ENCODE measurements at places on chromosomes 1 and 21. TPM values are rescaled to one million over a fixed set of nuclear protein-coding genes. Genes with fewer than 3 reads are reported as not detected.

DNA sequence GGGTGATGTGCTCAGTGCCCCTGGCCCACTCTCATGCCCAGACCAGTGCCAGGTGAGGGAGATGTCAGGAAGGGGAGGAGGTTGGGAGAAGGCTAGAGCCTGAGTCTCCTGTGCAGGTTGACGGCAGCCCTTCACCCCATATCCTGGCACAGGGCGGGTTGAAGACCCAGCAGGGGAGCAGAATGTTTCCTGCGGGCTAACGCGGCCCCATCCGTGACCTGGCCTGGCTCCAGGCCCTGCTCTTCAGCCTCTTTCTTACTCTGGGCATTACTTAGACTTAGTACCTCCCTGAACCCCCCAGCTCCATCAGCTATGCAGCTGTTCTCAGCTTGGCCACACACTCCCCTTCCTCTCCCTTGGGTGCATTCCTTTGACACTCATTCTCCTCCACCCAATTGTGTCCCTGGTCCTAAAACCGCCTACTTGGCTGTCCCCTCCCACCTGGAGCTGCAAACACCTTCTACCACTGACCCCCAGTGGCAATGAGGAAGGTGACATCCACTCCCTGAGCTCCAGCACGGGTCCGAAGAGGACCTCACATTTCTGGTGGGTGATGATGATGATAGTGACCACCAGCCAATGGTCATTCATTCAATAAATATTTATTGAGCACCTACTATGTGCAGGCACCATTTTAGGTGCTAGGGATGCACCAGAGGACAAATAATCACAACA lies 179.0 kb downstream of the PTPRU start:
- no peaks in the 10 kb centered on the region for H3K27me3 ChIP-seq
- H3K36me3 ChIP-seq = no peaks in the 10 kb centered on the region
- no peak overlapping the region for H3K27ac ChIP-seq

DNA sequence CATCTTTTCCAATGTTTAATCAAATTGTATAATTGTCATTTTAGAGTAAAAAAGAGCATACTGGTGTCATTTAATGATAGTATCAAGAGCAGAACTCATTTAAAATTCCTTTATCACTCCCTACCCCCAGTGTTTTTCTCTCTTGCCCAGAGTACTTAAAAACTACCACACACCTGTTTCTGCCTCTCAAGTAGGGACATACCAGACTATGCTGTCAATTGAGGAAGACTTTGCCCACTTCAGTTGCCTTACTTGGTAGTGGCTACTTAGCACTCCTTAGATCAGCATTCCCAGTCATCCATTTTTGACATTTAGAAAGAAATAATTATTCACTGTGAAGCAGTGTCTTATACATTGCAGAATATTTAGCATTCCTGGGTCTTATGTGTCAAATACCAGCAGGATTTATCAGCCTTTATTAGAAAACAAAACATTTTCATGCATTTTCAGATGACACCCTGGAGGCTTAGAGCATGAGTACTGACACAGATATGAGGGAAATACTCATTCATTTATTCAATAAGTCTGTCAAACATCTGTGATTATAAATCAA lies 127.5 kb upstream of the RGS1 start:
- H3K4me3 ChIP-seq = no peak overlapping the region
- H3K36me3 ChIP-seq = no peaks in the 10 kb centered on the region
- H3K27ac ChIP-seq = no peak overlapping the region
- DNase-seq = no peak
- no peaks in the 10 kb centered on the region for H3K27me3 ChIP-seq
- no peaks in the 10 kb centered on the region for H3K4me1 ChIP-seq

GRCh38 chr1:199918196-199918769 lies 109.2 kb upstream of the NR5A2 start:
- H3K27ac ChIP-seq = no peak overlapping the region
- no peak overlapping the region for H3K4me3 ChIP-seq
- H3K4me1 ChIP-seq = no peaks in the 10 kb centered on the region
- no peaks in the 10 kb centered on the region for H3K36me3 ChIP-seq
- no peaks in the 10 kb centered on the region for H3K27me3 ChIP-seq

GRCh38 chr1:29664711-29665110 lies 428.4 kb downstream of the PTPRU start:
- H3K4me3 ChIP-seq = no peak overlapping the region
- no peaks in the 10 kb centered on the region for H3K36me3 ChIP-seq
- no peaks in the 10 kb centered on the region for H3K4me1 ChIP-seq
- H3K27ac ChIP-seq = no peak overlapping the region

Gene INAVA
- total RNA-seq = 48.8 TPM

- H3K4me1 ChIP-seq = no peaks in the 10 kb centered on the region
- no peaks in the 10 kb centered on the region for H3K27me3 ChIP-seq
- H3K36me3 ChIP-seq = peaks cover 4% of the 10 kb centered on the region
- H3K27ac ChIP-seq = peak overlapping the region; percentile 21
Observed at GRCh38 chr1:8539683-8540082, 221.8 kb downstream of the SLC45A1 start.

- H3K27me3 ChIP-seq = no peaks in the 10 kb centered on the region
- no peak overlapping the region for H3K4me3 ChIP-seq
- peaks cover 4% of the 10 kb centered on the region for H3K4me1 ChIP-seq
- no peak for DNase-seq
- H3K36me3 ChIP-seq = no peaks in the 10 kb centered on the region
Observed at GRCh38 chr1:148328884-148329283, 154.2 kb downstream of the PPIAL4G start.

DNA sequence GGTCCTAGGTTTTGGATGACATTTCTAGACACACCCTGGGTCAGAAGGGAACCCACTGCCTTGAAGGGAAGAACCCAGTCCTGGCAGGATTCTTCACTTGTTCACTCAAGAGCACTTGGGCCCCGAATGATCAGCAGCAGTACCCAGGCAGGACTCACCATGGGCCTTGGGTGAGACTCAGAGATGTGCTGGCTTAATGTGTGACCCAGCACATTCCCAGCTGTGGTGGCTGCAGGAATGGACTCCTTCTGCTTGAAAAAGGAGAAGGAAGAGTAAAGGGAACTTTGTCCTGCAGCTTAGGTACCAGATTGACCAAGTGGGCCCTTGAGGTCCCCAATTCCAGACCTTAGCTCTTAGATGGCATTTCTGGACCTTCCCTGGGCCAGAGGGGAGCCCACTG lies 12.3 kb upstream of the SMAP2 start:
- H3K27me3 ChIP-seq = no peaks in the 10 kb centered on the region
- no peak overlapping the region for H3K27ac ChIP-seq
- H3K36me3 ChIP-seq = no peaks in the 10 kb centered on the region
- DNase-seq = no peak
- no peak overlapping the region for H3K4me3 ChIP-seq

Gene FCRL6
- 1.4 TPM for total RNA-seq

DNA sequence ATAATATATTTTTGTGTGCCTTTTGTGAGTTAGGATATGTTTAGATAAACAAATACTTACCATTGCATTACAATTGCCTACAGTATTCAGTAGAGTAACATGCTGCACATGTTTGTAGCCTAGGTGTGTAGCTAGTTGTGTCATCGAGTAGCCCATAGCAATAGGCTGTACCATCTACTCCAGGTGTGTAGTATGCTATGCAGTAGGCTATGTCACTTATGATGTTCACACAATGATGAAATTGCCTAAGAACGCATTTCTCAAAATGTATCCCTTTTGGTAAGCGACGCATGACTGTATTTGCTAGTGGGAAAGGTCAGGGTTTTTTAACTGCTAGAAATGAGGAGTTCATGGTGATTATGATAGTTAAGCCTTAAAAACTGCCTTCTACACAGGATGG lies 30.0 kb upstream of the B3GALT5 start:
- no peak for DNase-seq
- H3K36me3 ChIP-seq = no peaks in the 10 kb centered on the region
- H3K27me3 ChIP-seq = no peaks in the 10 kb centered on the region
- H3K4me3 ChIP-seq = no peak overlapping the region
- H3K27ac ChIP-seq = no peak overlapping the region

DNA sequence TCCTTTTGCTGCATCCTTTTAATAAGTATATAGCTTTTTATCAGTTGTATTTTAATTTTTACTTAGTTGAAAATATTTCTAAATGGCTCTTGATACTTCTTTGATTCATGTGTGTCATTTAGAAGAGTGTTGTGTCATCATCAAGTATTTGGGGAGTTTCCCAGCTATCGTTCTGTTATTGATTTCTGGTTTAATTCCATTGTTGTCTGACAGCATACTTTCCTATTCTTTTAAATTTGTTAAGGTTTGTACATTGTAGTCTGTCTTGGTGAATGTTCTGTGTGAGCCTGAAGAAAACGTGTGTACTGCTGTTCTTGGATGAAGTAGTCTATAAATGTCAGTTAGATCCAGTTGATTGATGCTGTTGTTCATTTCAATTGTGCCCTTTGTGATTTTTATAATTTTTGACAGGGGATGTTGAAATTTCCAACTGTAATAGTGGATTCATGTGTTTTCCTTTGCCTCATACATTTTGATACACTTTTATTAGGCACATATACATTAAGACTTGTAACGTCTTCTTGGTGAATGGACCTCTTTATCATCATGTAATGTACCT lies 24.8 kb downstream of the SDCCAG8 start:
- no peaks in the 10 kb centered on the region for H3K4me1 ChIP-seq
- no peak overlapping the region for H3K4me3 ChIP-seq
- H3K27ac ChIP-seq = no peak overlapping the region
- no peaks in the 10 kb centered on the region for H3K36me3 ChIP-seq
- no peak for DNase-seq

Gene PERM1
- 0.25 TPM for total RNA-seq

DNA sequence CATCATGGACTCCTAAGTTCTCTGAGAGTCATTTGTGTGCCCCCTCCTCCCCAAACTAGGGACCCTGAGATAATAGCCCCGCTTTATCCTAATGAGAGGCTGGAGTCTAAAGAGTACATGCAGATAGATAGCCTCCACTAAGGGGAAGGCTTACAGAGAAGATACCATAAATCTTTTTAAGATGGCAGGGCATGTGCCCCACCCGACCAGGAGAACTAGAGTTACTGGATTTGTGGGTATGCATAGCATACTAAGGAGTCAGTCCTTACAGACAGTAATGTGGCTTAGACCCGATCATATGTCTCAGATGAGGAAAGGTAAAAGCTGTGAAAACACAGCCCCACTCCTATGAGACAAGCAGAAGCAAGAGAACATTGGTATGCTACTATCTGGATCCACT lies 25.7 kb upstream of the PKN2 start:
- DNase-seq = no peak
- peaks cover 10% of the 10 kb centered on the region for H3K4me1 ChIP-seq
- no peaks in the 10 kb centered on the region for H3K36me3 ChIP-seq
- H3K27me3 ChIP-seq = no peaks in the 10 kb centered on the region
- no peak overlapping the region for H3K27ac ChIP-seq

GRCh38 chr1:19251305-19252196 lies at the start of the genes EMC1 and MRTO4:
TSS of gene EMC1 (minus strand) at chr1:19251524. CDS start at chr1:19251509, 15 bp downstream.
TSS of gene MRTO4 (plus strand) at chr1:19251805. CDS start at chr1:19251836, 31 bp downstream.
- peaks cover 4% of the 10 kb centered on the region for H3K4me1 ChIP-seq
- H3K27me3 ChIP-seq = no peaks in the 10 kb centered on the region
- peak within 1 kb of the TSS; percentile 99 for H3K27ac ChIP-seq
- H3K4me3 ChIP-seq = peak within 1 kb of the TSS; percentile 100
- peak; percentile 90 for DNase-seq
- H3K36me3 ChIP-seq = peaks cover 4% of the 10 kb centered on the region

Gene KTI12
- 8.5 TPM for total RNA-seq

DNA sequence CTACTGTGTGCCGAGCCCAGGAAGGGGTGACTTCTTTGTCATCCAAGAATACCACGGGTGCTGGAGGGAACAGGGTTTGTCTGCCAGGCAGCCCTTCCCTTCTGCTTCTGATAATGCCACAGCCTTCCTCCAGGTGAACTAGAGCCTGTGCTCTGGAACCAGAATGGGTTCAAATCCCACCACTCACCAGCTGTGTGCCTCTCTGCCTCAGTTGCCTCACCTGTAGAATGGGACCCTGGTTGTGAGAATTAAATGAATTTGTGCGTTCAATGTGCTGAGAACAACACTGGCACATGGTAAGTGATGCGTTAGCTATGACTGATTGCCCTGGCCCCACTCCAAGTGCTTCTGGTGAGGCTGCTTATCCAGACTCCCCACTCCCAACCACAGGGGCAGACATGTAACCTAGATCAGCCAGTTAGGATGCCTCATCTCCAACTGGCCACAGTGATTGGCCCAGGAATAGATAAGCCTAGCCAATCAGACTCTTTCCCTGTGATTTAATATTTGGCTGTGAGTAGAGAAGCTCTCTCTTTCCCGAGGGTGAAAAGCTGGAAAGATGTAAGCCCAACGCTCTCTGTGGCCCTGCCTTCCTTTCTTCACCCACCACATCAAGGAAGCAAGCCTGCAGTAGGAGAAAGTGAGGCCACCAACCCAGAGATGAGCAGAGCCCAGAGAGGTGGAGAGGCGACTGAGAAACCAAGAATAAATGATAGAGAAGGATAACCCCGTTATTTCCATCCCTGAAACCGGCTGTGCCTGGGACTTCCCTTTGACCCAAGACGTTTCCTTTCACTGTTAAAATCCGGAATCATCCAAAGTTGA lies 20.8 kb upstream of the LAPTM5 start:
- H3K4me1 ChIP-seq = peaks cover 5% of the 10 kb centered on the region
- H3K4me3 ChIP-seq = no peak overlapping the region
- no peaks in the 10 kb centered on the region for H3K36me3 ChIP-seq

Gene SLC45A3
- total RNA-seq = 7.2 TPM

Gene BATF3
- total RNA-seq = 6.5 TPM

Gene IFNGR2
- 68.3 TPM for total RNA-seq

Gene DNALI1
- 34.8 TPM for total RNA-seq

DNA sequence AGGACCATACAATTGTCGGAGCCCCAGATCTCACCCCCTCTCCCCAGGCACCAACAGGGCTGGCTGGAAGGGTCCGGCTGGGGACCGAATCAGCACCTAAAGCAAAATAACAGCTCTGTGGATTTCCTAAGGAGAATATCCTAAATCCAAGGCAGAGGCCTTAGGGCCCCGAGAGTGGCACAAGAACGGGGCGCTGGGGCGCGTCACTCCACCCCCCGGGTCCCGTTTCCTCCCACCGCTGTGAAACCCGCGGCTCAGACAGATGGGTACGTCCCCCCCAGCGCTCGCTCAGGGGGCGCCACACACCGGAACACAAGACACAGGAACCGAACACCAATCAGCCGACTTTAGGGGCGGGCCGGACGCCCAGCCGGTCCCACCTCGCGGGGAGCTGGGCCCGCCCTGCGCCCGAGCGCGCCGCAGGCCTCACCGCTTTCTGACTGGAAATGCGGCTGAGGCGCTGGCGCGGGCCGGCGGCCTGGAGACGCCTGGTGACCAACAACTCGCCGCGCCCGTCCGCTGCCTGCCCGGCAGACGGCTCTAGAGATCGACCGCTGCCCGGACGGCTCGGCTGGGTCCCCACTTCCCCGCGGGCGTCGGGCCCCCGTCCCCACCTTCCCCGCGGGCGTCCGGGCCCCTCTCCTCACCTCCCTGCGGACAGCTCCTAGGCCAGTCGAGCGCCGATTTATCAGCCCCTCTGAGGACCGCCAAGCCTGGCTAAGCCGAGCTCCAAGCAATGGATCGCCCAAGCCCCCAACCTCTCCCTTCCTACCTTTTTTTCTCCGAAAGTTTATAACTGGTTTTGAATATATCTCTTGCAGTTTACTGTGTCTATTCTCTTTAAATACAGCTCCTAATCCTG lies at the start of gene HFM1:
Gene HFM1 (minus strand): TSS at position 687 of the 862 bp plus-strand sequence. CDS start 3,755 bp downstream, outside the sequence.
- H3K27me3 ChIP-seq = no peaks in the 10 kb centered on the region
- peak; percentile 94 for DNase-seq
- peak within 1 kb of the TSS; percentile 76 for H3K27ac ChIP-seq
- H3K4me1 ChIP-seq = no peaks in the 10 kb centered on the region

GRCh38 chr1:20469406-20470076 lies 16.5 kb downstream of the CAMK2N1 start:
- peaks cover 10% of the 10 kb centered on the region for H3K4me1 ChIP-seq
- no peaks in the 10 kb centered on the region for H3K36me3 ChIP-seq
- H3K27me3 ChIP-seq = no peaks in the 10 kb centered on the region
- no peak overlapping the region for H3K27ac ChIP-seq

Gene TFAP2E
- 1.0 TPM for total RNA-seq

GRCh38 chr1:92399076-92399475 lies 87.6 kb downstream of the GFI1 start:
- H3K4me3 ChIP-seq = no peak overlapping the region
- DNase-seq = no peak
- no peaks in the 10 kb centered on the region for H3K27me3 ChIP-seq
- H3K36me3 ChIP-seq = no peaks in the 10 kb centered on the region
- H3K27ac ChIP-seq = no peak overlapping the region

Gene RORC
- 19.1 TPM for total RNA-seq

All from kidney (tissue), 22 donors.